Left kidney (tissue), 8 donors: ENCODE measurements at places on chromosomes 4 and X. TPM values are rescaled to one million over a fixed set of nuclear protein-coding genes. Genes with fewer than 3 reads are reported as not detected.

The TIMP1 gene
- polyA plus RNA-seq, result 73.2 TPM

The GNRHR gene
- polyA plus RNA-seq, result 0.96 TPM

The SSX1 gene
- not detected for polyA plus RNA-seq

The WDR17 gene
- polyA plus RNA-seq, result 16.2 TPM

The PQBP1 gene
- polyA plus RNA-seq, result 75.5 TPM

The SULT1E1 gene
- polyA plus RNA-seq, result 585 TPM

The HPGD gene
- polyA plus RNA-seq, result 59.8 TPM

The DDX53 gene
- polyA plus RNA-seq, result not detected

The PITX2 gene
- 3.8 TPM for polyA plus RNA-seq

The TBX22 gene
- 3.1 TPM for polyA plus RNA-seq

The TCP11X1 gene
- 0.45 TPM for polyA plus RNA-seq

The C4orf54 gene
- 1.1 TPM for polyA plus RNA-seq

The RAB39B gene
- polyA plus RNA-seq, result 4.0 TPM

- no peak for DNase-seq
Observed at GRCh38 chr4:38099020-38099600, 138.9 kb downstream of the PTTG2 start.

DNA sequence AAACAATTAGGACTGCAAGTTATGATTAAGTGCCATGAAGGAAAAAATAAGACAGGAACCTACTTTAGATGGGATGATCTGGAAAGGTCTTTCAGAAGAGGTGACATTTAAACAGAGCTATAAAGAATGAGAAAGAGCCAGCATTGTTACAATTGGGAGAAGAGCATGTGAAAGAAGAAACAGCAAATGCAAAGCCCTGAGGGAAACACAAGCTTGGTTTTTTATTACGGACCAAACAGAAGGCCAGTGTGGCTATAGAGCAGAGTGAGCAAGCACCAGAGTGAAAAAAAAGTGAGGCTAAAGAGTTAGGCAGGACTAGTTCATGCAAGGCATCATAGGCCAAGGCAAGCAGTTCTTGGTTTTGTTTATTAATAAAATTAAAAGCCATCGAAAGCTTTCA lies 175.6 kb downstream of the RBMX2 start:
- no peak for DNase-seq

GRCh38 chrX:97936296-97936695 lies 1052.6 kb downstream of the RPA4 start:
- no peak for DNase-seq

DNA sequence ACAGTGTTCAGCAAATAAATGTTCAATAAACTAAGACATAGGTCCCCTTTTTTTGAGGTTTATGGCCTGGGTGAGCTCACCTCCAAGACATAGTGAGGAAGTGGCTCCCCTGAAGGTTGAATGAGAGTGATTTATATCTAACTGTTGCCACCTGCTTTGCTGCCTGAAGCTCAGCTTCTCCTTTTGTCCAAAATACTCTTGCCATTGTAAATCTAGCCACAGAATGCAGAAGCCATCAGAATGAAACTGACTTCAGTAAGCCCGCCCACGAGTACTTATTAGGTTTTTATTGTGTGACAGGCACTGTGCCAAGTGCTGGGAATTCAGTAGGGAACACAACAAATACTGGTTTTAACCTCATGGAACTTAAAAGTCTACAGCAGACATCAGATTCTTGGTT lies 18.0 kb downstream of the SPINK2 start:
- DNase-seq, result peak; percentile 83

DNA sequence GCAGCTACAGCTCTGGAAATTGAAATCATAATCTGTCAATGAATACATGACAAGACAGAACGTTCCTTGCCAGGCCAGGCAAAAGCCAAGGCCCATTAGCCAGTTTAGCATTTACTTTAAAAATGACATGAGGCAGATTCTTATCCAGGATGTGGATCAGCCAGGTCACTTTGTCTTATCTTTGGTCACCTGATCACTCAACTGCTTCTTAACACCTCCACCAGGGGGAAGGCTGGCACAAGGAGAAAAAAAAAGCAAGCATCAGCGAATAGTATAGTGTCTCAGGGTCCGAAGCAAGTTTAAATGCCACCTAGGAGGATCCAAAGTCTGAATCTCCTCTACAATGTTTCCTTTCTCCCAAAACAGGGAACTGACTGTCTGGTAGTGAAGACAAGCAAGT lies 18.8 kb downstream of the ATP1B4 start:
- DNase-seq, result no peak

DNA sequence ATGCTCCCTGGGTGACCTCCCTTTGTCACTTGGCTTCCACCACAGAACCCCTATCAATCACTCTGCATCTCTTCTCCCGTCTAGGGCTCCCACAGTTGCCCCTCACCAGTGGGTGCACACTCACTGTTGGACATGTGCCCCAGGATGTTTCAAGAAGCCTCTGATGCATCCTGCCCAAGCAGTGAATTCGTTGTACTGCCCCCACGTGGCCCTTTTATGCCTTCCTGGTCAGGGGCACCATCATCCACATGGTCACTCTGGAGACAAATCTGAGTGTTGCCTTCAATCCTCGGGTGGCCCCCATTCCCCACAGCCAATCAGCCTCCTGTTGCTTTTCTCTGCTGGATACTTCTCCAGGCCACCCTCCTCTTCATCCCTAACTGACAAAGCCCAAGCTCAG lies 12.2 kb downstream of the ITIH6 start:
- DNase-seq, result no peak

DNA sequence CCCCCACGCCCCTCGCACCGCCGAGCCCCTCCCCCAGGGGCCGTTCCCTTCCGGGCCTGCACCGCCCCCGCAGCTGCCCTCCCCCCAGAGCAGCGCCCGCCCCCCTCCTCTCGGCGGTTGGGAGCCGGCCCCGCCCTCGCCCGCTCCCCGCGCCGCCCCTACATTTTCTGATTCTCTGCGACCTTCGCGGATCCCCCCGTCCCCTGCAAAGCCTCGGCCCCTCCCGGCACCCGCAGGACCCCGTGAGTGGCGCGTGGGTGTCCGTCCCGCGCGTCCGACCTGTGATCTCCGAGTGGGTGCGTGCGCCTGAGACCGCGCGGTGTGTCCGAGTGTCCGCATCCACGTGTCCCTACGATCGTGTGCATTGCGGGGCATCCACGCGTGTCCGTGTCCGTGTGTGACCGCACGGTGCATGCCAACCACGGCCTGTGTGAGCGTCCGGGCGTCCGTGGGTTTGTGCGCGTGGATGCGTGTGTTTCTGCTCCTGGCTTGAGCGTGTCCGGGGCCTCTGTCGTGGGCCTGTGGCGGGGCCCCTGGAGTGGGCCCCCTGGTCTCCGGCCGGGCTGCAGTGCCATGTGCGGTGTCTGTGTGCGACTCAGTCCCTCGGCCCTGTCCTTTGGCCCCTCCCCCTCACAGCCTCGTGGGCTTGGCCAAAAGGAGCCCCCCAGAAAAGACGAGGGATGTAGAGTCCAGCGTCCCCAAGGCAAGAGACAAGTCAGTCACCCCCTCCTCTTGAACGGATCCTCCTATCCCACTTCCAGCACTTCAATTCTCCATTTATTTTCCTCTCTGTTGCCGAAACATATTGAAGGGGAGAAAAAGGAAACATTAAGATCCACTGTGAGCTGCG lies 8.8 kb upstream of the NKX1-1 start:
- DNase-seq, result no peak

DNA sequence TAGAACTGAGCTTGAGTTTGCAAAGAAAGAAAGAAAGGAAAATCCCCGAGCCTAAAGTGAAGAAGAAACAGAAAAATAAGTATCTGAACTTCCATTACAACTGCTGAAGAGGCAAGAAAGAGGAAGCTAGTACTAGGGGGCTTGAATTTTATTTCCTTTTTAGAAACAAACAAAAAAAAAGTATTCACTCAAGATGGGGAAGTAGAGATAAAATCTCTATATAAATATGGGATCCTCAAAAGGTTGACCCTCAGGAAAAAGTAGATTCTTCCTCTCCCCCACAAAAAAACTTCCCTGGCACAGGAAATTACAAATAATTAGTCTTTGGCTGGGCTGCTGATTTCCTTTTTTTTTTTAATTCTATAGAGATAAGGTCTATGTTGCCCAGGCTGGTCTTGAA lies 16.0 kb downstream of the LRBA start:
- DNase-seq, result no peak

DNA sequence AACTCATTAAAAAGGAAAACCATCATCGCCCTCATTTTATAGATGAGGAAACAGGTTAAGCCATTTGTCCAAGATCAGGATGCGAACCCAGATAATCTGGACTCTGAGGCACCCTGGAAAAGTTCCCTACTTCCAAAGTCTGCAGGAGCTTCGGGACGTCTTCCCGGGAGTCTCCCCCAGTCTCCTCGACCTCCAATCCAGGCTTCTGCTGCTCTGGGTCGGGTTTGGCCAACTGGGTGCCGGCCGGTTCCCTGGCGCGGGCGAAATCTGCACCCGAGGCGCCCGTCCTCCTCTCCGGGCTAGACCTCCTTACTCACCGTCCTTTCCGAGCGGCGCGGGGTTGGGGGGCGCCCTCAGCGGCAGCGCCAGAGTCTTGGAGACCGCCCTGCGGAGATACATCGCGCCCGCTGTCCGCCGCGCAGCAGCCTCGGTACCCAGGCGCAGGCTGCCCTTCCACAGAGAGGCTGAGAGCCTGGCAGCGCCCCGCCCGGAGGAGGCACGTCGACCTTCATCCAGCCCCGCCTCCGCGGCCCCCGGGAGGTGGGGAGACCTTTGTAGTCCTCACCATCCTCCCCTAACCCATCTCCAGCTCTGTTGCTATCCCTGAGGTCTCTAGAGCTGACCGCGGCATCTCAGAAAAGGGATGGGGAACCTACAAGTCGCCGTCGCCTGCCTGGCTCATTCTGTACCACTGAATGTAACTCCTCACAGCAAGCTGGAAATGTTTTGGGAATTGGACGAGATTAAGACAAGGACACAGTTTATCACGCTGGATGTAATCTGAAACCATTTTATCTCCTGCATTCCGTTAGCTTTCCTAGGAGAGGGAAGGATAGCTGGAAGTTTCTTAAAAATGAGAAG lies at the start of gene MGARP:
Gene MGARP, minus strand, starts transcription at position 466 of the 861 bp plus-strand sequence. Its CDS starts 67 bp downstream, at position 399.
- DNase-seq, result no peak

DNA sequence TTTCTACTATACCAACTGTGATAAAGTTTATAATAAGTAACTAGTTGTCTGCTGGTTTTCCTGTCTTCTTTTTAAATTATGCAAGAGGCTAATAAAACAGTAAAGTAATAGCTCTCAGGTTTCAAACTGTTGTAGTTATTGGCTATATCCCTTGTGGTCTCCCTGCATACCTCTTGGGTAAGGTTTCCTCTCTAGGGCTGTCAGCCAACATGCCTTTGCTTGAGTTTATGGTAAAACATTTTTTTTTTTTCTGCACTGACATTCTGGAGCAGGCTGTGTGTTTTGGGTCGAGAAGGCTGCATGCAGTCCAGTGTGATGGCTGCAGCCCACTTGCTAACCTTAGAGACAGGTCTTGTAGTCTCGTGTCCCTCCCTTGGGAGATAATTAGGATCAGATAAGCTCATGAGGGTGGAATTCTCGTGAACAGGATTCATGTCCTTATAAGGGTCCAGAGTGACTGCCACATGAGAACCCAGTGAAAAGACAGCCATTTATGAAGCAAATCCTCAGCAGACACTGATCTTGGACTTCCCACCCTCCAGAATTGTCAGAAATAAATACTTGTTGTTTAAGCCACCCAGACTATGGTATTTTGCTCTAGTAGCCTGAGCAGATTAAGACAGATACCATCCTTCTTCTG lies 831.2 kb downstream of the CCSER1 start:
- peak; percentile 18 for DNase-seq

GRCh38 chr4:89570931-89571330 lies 263.3 kb upstream of the GPRIN3 start:
- DNase-seq, result no peak

- no peak for DNase-seq
Observed at GRCh38 chr4:26468283-26468949, 21.9 kb downstream of the CCKAR start.

DNA sequence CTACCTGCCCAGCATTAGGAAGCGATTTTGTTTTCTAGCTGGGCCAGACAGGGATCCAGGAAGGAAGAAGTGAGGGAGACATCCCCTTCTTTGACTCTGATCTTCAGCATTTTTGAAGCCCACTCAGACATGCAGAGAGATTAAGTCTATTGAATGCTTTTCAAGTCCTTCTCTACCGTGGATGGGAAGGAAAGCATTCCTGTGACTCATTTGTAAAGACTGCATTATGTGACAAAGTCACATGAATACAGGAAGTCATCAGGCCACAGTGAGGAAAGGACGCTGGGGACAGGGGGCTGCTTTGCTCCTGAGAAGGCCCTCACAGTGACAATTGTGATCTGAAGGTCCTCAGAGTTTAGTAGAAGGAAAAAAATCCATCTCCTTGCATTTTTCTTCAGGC lies 67.4 kb upstream of the GBA3 start:
- no peak for DNase-seq

- no peak for DNase-seq
Observed at GRCh38 chrX:155995321-155995875, 2.1 kb upstream of the IL9R start.

- DNase-seq, result no peak
Observed at GRCh38 chr4:152510349-152511147, 25.3 kb downstream of the FBXW7 start.

GRCh38 chr4:140233791-140234696 lies 80.1 kb upstream of the MAML3 start:
- no peak for DNase-seq

DNA sequence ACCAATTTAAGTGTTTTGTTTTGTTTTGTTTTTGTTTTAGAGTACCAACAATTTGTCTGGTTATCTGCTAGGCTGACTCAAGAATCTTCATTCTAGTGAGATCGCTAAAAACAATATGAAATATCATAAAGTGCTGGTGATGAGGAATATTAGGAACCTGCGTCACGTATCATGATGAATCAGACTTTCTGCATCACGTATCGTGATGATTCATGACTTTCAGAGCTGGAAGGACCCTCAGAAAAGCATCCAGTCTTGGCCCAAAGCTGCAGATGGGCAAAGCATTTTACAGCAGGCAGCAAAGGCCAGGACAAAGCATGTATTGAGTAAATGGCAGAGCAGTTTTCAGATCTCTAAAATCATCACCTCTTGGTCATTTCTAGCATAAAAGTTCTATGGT lies 278.0 kb upstream of the BOD1L1 start:
- DNase-seq, result no peak

- no peak for DNase-seq
Observed at GRCh38 chrX:142089193-142089592, 115.9 kb downstream of the MAGEC2 start.

DNA sequence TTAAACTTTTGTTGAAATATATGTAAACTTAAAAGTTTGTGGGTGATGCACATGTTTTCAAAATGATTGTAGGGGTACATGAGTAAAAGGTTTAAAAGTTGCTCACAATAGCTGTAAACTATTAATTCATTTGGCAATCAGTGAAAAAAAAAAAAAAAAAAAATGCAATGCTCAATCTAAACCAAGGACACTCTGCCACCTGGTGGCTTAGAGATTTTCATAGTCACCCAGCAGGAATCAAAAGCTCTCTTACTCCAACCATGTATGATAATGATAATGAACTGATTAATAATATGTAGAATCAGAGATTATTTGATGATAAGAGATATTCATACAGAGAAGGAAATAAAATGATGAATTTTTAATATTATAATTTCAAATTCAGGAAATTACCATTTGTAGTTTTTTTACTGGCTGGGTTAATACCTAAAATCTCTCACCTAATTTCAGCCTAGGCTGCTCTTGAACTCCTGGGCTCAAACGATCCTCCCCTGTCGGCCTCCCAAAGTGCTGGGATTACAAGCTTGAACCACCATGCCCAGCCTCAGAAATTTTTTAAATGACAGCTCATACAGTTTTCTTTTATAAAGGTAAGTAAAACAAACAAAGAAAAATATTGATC lies 46.9 kb upstream of the SLC25A4 start:
- DNase-seq, result peak; percentile 47

- DNase-seq, result no peak
Observed at GRCh38 chr4:24108567-24108966, 218.7 kb upstream of the PPARGC1A start.
